Mesothelial cell of epicardium (in vitro differentiated cells): ENCODE measurements at places on chromosomes 3 and 15. TPM values are rescaled to one million over a fixed set of nuclear protein-coding genes. Genes with fewer than 3 reads are reported as not detected.

DNA sequence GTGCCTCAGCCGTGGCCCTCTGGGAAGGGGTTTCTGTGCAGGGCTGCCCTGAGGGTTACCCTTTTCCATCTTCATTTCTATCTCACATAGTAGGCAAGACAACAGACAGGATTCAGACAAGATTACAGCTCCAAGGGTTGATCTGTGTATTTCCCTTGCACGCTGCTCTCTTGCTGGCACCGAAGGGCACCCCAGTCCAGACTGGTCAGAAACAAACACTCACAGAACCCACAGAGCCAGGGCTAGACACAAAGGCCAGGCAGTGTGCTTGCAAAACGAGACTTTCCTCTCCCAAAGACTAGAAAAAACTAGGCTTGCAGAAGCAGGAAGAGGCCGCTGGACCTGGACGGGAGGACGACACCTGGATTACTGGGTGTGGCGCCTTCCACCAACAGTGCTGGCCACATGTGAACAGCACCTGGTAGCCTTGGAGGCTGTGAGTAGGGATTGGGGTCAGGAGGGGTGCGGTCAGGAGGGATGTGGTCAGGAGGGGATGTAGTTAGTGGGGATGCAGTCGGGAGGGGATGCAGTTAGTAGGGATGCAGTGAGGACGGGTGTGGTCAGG is 96.8 kb downstream of the BDH1 start:
- DNase-seq = no peak

GRCh38 chr3:14252321-14253021 is 73.9 kb downstream of the LSM3 start:
- no peak for DNase-seq

DNA sequence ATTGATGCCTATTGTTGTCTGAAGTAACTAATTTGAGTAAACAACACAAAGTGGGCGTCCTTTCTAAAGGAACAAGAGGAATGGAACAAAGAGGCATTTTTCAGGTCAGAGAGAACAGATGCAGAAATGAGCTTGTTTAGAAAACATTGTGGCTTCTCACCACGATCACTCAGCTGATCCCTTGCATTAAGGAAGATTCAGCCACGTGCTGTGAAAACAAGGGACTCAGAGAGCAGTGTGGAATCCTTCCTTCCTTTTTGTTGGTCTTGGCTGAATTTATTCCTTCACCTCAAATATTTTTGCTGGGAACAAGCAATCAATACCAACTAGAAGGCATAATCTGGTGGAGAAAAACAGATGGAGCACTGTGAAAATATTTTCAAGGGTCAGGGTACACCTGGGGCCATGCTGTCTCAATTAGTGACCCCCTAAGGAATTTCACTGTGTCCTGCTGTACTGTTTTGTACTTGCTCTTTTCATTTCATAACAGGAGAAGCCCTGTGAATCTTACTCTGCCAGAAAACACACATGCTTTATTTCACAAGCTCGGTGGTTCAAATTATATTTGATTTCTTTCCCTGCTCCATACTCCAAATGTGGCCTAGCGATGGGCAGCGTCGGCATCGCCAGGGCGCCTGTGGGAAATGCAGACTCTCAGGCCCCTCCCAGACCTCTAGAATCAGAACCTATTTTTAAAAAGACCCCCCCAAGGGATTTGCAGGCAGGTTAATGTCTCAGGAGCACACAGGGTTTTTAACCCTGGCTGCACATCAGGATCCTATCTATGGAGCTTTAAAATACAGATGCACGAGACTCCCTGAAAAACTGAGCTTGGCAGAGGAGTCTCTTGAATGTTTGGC is 11.6 kb upstream of the SLC6A20 start:
- DNase-seq = no peak

DNA sequence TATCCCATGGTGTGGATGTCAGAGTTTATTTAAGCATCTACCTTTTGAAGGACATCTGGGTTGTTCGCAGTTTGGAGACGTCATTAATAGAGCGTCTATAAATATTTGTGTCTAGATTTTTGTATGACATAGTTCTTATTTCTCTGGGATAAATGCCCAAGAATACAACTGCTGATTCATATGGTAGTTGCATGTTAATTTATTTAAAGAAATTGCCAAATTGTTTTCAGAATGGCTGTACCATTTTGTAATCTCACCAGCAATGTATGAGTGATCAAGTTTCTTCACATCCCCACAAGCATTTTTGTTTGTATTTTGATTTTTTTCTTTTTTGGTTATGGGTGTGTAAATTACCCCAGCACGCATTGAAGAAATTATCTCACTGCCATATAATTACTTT is 656.9 kb downstream of the NTRK3 start:
- DNase-seq = no peak

DNA sequence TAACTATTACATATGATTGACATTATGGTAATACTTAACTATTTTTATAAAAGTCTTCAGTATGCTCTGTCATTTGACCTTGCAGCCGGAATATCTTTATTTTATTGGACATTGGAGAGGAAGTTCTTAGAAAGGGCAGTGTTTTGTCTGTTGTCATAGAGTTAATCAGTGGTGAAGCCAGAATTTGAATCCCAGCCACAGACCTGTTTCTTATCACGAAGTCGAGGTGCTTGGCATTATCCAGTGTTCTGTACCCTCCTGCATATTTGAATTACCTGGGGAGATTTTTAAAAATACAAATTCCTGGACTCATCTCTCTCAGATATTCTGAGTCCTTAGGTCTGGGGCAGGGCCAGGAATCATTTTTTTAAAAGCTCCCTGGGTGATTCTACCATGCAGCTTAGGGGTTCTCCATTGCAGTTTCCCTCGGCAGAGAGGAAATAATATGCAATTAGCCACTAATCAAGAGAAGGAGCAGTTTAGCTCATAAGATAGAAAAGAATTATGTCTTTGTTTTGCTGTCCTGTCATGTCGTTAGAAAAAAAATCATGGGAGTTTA is 195.6 kb upstream of the CFAP20DC start:
- DNase-seq = no peak

DNA sequence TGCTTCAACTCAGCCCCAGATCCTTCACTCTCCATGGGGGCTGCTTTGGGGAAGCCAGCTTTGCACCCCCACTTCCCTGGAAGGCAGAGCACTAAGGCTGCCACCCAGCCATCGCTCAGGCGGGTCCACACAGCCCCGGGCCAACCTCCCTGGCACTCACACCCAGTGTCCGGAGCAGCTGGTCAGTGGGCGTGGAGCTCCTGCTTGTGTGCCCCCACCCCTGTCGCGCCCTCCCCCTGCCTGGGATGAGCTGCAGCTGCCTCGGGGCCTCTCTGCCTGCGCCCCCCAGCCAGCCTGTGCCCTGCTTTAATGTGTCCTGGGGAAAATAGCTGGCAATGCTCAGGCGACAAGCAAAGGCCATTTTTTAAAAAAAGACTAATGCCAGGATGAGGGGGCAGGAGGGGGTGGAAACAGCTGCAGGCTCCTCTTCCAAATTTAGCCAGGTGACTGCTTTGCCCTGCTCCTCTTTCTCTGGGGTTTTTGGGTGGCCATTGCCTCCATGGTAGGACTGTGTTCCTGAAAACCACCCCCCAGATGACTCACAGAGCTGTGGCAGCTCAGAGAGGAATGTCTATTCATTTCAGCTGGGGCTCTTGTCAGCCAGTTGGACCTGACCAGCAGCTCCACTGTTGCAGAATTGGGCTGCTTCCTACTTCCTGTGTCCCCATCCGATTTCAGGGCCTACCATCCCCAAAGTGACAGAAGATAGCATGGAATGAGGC is 65.0 kb downstream of the CEMIP start:
- DNase-seq = no peak

- DNase-seq = no peak
These were observed 5.2 kb upstream of the CDAN1 start for GRCh38 chr15:42742149-42742548.

- DNase-seq = no peak
These were observed 101.0 kb upstream of the IGSF10 start for GRCh38 chr3:151561878-151562277.

DNA sequence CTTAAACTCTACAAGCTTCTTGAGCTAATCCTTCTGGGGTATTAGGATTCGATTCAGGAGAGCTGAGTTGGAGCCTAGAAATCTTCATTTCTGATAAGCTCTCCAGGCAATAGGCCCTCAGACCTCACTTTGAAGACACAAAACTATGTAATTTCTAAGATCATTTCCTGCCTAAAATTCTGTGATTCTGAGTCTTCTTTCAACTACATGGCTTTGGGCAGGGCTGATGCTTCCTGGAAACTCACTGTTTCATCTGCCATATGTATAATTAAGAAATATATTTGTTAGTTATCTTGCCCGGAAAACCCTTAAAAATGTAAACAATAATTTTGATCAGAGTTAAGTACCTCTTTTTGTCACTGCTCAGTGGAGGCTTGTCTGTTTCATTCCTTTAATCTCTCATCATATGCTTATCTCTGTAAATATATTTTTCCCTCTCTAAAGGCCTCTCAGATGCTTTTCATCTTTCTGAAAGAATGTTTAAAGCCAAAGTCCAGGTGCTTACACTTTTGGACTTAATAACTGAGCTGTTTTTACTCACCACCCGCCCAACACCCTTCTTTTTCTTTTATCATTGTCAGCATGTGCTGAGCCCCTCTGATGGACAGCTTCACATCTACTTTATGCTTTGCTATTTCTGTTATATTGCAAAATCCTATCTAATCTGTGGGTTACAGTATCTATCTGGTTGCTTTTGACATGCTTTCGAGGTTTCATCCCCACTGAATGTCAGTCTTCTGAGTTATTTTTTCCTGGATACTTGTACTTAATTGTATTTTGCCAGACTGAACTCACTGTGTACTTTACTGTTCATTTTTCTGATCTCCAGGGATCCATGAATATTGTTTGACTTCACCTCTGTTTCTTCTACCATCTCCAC is 38.2 kb downstream of the FILIP1L start:
- DNase-seq = no peak

DNA sequence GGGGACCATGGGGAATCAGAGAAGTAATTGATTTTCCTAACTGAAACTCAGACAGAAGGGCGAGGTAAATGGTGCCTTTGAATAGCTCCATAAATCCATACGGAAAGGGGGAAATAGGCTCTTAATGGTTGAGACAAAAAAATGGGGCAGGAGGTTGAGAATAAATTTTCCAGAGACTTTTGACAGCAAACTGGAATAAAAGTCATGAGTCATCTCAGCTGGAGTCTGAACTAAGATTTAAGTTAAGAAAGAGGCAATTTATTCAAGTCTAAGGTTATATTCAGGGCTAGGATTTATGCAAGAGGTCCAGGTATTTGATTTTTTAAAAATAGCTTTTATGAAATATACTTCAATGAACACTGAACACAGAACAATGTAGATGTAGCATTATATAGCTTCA is 238.7 kb upstream of the RORA start:
- DNase-seq = no peak

DNA sequence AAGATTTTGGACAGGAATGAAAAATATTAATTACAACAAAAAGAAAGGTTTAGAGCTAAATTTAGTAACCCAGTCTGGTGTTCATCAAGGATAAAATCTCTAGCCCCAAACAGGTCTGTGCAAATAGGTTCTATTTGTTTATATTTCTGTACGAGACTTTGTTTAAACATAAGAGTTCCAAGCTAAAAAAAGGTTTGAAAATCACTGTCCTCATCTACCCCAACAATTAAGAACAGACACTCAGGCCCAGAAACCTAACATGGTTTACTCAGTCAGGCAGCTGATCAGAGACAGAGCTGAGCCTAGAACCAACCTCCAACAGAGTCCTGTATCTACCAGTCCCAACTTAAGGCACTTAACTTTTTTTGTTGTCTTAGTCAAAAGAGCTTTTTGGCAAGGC is 49.3 kb downstream of the SNX4 start:
- no peak for DNase-seq

GRCh38 chr3:31996195-31996594 is 14.6 kb downstream of the ZNF860 start:
- no peak for DNase-seq

DNA sequence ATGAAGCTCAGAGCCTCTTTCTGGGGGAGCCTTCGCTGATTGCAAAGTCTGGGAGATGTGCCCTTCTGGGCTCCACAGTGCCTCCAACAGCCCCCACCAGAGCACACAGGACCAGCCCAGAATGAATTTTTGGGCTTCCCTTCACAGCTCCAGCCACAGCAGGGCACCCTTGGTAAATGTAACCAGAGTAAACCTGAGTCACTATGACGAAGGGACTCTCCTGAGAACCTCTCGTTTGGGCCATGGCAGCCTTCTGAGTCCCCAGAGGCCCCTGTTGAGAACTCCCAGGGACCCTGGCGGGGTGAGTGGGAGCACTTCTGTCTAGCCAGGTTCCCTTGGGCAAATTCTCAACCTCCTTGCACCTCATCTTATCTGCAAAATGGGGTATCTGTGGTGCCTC is 20.8 kb downstream of the FAM3D start:
- DNase-seq = no peak

- DNase-seq = no peak
These were observed 112.7 kb downstream of the APBA2 start for GRCh38 chr15:28998511-28998910.

DNA sequence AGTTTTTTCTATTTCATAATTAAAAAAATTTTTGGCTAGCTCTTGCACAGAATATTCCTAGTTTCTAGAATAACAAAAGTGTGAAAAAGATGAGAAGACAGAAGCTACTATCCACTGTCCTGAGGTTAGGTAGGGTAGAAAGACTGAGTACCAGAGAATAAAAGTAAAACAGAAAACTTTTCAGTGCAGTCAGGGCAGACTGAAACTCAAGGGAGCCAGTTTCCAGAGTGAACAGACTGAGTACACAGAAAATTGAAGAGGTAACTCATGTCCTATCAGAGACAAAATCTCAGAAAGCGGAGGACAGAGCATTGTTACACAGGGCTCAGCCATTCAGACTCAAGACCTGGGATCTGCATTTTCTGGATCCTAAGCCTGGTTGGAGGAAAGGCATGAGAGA is 8.8 kb upstream of the FBXO40 start:
- DNase-seq = no peak

The ROBO2 gene
- 82.3 to 90.3 TPM (median 82.4 TPM) in 3 replicates for total RNA-seq

The MAP2K5 gene
- total RNA-seq = 26.2 to 29.8 TPM (median 28.0 TPM) in 3 replicates

The SCN11A gene
- total RNA-seq = 1.6 to 1.9 TPM (median 1.6 TPM) in 3 replicates

The LTK gene
- 0.91 to 1.2 TPM (median 1.0 TPM) in 3 replicates for total RNA-seq

The SCG5 gene
- total RNA-seq = 53.7 to 55.4 TPM (median 54.2 TPM) in 3 replicates

The LRRN1 gene
- total RNA-seq = 59.1 to 63.8 TPM (median 60.2 TPM) in 3 replicates

The IQCB1 gene
- 34.1 to 39.8 TPM (median 38.8 TPM) in 3 replicates for total RNA-seq

The PARL gene
- total RNA-seq = 47.8 to 57.4 TPM (median 50.5 TPM) in 3 replicates

The ASB14 gene
- not detected in 3 replicates for total RNA-seq

The FETUB gene
- total RNA-seq = not detected in 3 replicates

The MCTP2 gene
- 11.9 to 13.3 TPM (median 12.8 TPM) in 3 replicates for total RNA-seq

The GOLGA6D gene
- 0.16 to 0.18 TPM in 2 of 3 replicates, not detected in the other for total RNA-seq
